ENCODE measurements at places on chromosomes 2 and 18.

DNA sequence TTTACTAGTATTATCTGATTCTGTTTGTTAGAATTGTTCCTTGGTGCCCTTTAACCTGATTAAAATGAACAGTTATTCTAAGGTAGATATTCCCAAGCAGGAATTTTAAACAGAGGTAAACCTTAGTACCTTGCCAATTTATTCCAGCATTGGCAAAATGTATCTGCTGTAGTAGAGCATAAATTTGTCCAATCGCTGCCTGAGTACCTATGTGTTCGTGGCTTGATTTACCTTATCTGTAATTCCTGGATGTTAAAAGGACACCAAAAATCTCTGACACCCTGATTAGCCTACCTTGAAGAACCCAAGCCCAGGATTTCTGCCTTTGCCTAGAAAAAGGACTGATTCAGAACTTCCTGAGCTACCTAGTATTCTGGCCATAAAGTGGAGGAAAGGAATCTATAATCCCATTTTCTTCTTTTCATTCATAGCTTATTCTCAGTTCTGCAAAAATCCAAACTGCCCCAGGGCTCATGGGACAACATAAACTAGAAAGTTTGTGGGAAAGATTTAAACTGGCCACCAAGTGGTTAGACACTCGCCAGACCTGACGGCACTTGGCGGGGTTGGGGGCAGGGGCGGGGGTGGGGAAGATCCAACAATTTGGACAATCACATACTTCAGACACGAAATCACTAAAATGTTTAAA lies 16.2 kb upstream of the ZCCHC2 start:
- DNase-seq: no peak

- DNase-seq: no peak
These were observed 82.8 kb downstream of the ZNF516 start for GRCh38 chr18:76412010-76412817.

DNA sequence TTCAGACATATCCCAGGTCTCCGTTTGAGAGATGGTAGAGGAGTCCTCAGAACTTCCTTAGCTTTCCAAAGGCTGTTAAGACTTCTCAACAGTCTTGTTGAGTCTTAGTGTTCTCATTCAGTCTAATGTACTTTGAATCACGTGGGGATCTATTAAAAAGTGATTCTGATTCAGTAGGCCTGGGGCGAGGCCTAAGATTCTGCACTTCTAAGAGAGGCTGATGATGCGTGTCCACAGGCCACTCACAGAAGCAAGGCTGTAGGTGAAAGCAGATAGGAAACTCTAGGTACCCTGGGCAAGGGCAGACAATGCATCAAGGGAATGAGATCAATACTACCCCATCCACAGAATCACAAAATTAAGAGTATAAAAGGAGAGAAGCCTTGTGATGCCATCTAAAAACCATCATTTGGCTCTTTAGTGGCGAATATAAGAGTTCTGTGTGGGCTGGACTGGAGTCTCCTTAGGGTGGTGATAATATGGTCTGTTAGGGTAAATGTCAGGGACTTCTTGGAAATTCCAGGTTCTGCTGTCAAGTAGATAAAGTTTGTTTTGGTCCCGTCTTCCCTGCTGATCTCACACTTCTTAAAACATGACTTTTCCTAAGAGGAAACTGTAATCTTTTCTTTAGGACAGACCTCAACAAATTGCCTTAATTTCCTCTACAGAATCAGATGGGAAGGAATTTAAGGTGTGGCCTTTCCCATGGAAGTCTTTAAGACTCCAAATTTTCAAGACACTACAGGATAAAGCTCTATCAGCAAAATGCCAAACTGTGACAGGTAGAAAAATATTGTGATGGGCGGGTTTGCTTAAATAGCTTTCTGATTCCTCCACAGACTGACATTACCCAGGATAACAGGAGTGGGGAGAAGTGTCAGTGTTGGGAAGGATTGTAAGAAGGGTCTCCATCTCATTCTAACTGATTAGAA lies 45.7 kb upstream of the NEMP2 start:
- DNase-seq: no peak

GRCh38 chr2:207567671-207568070 lies 37.9 kb downstream of the CREB1 start:
- no peak for DNase-seq

GRCh38 chr2:38462121-38462661 lies 85.1 kb upstream of the ATL2 start:
- DNase-seq: no peak

- no peak for DNase-seq
These were observed 2.1 kb downstream of the HAT1 start for GRCh38 chr2:171924170-171924942.

DNA sequence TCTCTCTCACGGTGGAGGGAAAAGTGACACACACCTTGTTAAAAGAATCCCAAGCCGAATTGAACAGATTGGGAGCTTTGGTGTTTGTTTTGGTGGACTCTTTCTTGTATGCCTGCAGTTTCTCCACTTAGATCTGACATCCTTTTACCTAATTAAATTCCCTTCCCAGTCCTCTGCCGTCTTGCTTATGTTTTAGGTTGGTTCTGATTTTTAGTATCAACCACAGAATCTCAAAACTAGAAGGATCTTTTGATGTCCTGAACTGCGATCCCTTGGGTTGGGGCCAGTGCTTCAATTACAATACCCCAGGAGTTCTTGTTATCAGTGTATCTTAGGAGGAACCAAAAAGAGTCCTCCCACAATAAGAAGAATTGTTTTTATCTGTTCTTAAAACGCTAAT lies 112.3 kb downstream of the PRKCE start:
- DNase-seq: no peak

DNA sequence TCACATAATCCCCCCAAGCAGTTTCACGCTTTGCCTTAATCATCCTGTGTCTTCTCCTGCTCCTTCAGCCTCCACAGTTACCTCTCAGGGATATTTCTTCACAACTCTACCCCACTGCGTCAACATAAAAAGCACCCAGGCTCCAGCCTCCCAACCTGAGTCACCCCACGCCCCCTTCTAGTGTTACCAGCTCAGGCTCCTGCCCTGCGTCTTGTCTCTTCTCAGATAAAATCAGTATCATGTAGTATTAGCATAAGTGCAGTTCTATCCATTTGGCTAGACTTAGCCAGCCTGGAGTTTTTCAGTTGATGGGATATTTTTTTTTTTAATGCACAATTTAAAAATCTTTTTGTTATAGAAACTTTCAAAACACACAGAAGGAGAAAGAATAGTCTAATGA lies 9.6 kb upstream of the PELI1 start:
- DNase-seq: no peak

- DNase-seq: no peak
These were observed 72.1 kb downstream of the KLHL29 start for GRCh38 chr2:23456881-23457760.

DNA sequence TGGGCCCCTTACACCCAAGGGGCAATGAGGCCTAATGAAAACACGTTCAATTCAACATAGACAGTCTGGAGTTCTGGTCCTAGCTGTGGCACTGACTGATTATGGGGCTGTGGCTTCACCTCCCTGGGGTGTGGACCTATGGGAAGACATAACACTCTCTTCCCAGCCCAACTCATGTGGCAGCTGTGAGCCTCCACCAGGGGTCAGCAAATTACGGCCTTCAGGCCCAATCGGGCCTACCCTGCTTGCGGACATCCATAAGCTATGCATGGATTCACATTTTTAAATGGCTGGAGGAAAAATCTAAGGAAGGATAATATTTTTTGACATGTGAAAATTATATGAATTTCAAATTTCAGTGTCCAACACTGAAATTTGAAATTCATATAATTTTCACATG lies 101.3 kb downstream of the LOXHD1 start:
- no peak for DNase-seq

GRCh38 chr18:48859311-48860268 lies 91.2 kb downstream of the SMAD7 start:
- DNase-seq: peak; percentile 85

Data from right kidney (tissue), 9 donors.